ENCODE measurements at places on chromosomes 6 and 20.
A peak's percentile ranks its signal among the peaks of the same experiment; 100 is the strongest.

DNA sequence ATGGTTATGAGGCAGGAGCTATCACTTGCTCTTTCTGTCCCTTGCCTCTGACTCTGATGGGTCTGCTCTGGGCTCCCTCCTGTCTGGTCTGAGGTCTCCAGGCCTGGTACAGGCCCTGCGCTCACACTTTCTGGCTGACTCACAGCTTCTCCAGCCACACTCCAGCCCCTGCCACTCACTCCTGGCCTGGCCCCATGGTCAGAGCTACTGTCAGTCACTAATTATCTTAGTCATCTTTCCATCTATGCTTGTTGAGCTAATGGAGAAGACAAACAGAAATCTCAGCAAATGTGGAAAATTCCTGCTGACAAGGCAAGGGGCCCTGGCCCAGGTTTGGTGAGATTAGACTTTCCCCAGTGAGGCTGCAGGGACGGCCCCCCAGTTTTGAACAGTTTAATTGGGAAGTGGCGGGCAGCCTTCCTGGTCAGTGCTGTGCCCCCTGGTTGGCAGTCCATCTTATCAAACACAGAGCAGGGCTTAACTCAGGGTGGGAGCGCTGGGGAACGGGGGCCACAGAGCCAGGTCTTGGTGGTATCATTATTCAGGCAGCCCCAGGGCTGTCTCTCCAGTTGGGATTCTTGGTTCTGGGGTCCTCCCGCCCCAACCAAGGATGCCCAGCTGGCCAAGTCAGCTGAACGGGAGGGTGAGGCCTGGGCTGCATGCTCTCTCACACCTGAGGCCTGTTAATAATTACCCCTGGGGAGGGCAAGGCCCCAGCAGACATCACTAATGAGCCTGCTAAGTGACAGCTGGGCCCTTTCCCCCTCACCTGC, 63.4 kb downstream of the VEGFA start:
- DNase-seq: no peak

GRCh38 chr6:44522871-44523270, 135.4 kb downstream of the CDC5L start:
- no peak for DNase-seq

DNA sequence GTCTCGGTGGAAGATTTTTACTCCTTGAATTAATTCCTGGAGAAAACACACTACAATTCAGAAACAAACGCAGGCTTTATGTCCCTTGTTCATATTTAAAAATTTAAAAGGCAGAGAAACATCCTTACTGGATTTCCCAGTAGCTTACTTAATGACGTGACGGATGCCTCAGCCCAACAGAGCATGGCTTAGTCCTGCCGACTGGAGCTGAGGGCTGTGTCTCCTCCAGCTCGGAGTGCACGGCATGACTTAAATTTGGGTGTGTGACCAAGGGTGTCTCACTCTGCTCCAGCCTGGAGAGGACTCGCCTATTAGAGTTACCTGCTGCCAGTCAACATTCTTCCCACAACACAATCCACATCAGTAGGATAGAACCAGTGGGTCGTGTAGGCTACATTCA, 107.1 kb downstream of the PSMB1 start:
- no peak for DNase-seq

DNA sequence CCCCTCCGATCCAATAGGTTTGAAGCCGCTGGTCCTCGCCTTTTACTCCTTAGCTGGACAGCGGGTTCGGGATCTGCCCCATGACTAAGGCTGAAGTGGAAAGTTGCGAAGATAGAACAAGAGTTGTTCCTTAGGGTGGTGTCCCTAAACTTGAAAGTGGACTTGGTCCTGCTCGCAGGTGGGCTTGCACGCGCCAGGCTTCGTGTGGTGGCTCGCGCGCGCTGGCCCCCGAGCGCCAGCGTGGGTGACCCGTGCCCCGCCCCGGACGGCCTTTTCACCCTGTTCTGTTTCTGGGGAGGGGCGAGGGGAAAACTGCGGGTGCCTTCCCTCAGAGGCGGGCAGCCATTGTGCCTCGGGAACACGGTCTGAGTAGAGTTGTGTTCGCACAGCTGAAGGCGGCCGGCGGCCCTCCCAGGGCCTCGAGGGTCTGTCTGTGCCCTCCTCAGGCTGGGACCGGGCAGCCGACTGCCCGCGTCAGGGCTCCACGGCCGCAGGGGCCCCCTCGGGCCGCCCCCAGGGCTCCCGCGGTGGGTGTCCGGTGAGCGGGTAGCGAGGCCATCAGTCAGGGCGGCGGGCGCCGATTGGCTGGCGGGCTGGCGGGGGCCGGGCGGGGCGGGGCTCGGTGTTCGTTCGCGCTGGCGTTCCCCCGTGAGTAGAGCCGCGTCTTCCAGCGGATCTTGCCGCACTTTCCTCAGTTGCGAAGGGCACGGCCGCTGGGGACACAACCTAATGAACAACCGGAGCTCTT, 33.0 kb downstream of the RREB1 start:
- peak; percentile 73 for DNase-seq

DNA sequence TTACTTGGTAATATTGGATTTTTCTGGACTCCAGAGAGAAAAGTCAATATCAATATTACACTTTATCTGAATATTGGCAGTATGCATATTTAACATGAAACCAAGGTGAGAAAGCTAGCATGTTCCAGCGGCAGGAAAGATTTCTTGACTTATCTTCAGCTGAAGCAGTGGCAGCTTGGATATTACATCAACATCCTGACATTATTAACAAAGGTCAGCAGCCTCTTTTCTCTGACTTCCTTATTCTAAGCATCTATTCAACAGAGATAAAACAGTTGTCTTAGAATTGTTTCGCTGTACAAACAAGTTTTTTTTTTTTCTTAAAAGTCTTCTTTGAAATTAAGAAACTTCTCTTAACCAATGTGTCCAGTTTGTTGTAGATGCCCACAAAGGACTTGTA, 11.8 kb downstream of the DCBLD1 start:
- DNase-seq: no peak

DNA sequence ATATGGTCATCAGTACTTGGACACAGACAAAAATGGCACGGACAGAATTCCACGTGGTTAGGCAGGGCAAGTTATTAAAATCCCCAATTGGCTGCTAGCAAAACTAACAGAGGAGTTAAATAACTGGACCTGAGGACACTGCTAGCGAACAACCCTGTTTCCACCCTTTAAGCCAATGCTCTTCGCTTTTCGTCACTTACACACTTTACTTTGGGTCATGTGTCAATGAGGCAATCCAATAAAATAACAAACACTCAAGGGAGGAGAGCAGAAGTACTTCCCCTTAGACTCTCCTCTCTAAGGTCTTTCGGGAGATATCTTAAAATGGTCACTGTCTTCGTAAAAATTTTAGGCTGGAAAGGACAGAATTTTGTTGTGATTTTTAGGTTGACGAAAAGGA, 68.6 kb downstream of the LCA5 start:
- DNase-seq: no peak

DNA sequence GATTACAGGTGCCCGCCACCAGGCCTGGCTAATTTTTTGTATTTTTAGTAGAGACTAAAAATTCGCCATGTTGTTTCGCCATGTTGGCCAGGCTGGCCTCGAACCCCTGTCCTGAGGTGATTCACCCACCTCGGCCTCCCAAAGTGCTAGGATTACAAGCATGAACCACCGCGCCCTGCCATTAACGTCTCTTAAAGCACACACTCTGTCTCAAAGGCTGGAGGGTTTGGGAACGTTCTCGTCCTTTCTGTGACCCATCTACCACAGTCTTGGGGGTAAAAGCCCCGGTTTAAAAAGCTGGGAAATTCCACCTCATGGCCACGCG, 57.8 kb upstream of the ARID1B start:
- no peak for DNase-seq

DNA sequence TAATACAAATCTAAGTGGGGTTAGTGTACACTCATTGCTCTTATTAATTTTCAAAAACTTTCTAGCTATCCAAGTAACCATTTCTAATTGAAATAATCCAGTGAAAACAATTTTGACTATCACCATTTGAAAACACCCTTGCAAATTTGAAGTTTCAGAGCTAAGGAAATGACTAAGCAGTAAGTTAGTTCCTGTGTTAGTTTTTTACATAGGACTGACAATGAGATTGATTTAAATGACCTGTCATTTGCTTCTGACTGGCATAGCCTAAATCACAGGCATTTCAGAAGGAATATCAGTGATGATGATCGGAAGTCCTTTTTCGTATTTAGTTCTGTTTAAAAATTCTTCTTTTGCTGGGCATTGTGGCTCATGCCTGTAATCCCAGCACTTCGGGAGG, 27.0 kb downstream of the STK4 start:
- no peak for DNase-seq

GRCh38 chr20:40961686-40962640, 66.7 kb upstream of the TOP1 start:
- no peak for DNase-seq

Data from stimulated activated CD4-positive, alpha-beta T cell treated with anti-CD3 and anti-CD28 coated beads, Interleukin-15, amount 100 ng/mL, for 1 hour (primary cell).